ENCODE measurements at places on chromosomes 7 and 10.

DNA sequence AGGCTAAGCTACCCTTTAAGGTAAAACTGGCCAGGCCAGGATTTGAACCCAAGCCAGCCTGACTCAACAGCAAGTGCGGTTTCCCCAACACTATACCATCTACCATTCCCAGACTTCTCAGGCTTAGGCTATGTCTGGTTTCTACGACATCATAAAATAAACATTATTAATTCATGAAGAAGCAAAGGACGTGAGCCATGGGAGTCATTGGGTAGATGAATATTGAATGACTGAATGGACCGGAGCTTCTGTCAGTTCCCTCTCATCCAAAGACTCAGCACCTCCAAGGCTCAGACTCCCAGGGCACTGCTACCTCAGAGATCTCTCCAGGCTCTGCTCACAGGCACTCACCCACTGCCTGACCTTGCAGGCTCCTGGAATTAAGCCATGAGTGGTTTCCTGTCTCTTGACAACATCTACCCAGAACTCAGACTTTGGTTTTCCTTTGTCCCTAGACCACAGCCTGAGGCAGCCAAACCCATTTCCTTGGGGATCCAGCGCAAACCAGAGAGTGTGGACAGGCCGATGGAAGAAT is 64.6 kb upstream of the STEAP1B start:
- no peak for DNase-seq

GRCh38 chr7:70694434-70694970 is 437.4 kb upstream of the GALNT17 start:
- peak; percentile 21 for DNase-seq

DNA sequence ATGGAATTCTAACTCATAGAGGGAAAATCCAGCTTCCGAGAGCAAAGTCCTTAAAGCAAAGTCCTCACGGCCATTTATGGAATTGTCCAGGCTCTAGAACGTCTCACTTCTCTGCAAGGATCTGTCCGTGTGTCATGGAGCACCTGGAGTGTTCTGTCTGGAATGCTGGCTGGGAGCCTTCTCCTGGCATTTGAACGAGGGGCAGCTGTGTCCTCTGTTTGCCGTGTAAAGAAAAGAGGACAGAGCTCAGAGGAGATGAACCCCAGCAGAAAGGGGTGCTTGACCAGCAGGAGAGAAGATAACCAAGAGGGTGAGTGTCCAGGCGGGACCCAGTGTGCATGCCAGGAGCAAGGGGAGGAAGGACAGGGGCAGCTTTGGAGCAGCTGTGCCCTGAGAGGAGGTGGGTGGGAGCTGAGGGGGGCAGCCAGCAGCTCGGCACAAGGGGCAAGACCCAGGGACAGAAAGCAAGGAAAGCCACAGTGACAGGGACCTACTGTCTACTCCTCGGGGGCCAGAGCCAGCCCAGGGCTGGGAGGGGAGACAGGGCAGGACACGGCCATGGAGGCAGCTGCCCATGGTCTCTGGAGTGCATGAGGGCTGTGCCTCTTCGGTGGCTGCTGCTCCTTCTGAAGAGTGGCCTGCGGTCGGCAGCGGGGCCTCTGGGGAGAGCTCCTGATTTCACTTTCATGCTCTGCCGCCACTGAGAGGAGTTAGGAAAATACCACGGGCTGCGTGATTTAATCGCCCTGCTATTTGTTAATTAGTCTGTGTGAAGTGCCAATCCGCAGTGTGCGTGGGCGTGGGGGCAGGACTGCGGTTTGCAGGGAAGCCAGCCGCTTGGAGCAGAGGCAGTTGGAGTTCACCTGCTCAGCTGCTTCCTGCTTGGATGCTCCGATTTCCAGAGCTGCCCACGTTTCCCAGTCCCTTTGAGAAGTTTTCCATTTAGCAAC is 149.3 kb upstream of the SHH start:
- DNase-seq = no peak

GRCh38 chr10:3163879-3164278 is 8.7 kb downstream of the PITRM1 start:
- DNase-seq = no peak

GRCh38 chr7:101636822-101637623 is 7.9 kb upstream of the MYL10 start:
- no peak for DNase-seq

DNA sequence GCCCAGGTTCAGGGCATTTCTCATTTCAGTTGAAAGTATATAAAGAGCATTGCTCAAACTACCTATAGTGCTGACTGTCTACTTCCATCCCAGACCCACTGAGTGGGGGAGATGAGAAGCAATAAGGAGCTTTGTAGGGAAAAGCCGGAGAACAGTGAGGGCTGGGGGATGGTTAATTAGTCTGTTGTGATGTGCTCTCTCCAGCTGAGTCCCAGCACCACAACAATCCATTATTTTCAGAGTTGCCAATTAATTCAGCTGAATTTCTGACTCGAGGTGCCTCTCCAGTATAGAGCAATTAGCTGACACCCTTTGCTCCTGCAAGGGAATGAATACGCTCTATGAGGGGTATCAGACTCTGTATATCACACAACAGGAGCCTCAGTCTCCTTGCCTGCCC is 1118.6 kb downstream of the SORCS3 start:
- DNase-seq = no peak

DNA sequence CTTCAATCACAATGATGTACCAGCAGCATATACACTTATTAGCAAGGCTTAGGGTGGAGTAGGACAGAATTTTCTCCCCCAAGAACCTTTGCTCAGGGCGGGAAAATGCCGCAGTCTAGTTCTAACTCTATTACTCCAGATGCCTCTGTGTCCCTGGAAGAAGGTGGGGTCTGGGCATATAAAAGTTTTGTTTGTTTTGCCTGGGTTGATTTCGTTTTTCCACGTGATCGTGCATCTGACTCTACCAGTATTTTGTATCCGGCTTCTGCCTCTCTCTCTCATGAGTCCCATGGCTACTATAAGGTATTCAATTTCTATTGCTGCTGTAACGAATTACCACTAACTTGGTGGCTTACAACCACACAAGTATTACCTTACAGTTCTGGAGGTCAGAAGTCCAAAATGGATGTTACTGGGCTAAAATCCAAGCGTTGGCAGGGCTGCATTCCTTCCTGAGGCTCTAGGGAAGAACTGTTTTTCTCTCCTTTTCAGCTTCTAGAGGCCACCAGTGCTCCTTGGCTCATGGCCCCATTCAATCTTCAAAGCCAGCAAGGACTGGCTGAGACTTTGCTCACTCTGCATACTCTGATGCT is 181.2 kb upstream of the PRSS58 start:
- DNase-seq = no peak

All from hematopoietic multipotent progenitor cell (in vitro differentiated cells).